ENCODE measurements at places on chromosomes 6 and 20.

DNA sequence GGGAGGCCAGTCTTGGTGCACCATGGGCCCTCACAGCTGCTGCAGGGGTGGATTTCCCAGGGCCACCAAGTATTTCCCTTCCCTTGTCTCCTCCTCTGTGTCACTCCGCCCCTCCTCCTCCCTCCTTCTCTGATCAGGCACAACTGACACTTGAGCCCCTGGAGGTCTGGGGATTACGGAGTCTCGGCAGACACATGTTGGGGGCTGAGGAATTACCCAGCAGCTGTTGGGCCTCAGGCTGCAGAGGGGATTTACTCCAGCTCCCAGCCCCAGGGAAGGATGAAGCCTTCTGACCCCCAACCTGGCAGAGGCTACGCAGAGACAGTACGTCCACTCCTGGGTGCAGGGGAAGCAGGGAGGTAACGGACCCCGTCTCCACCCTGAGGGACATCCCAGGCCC is 420.5 kb upstream of the SULF2 start:
- no peak for DNase-seq

DNA sequence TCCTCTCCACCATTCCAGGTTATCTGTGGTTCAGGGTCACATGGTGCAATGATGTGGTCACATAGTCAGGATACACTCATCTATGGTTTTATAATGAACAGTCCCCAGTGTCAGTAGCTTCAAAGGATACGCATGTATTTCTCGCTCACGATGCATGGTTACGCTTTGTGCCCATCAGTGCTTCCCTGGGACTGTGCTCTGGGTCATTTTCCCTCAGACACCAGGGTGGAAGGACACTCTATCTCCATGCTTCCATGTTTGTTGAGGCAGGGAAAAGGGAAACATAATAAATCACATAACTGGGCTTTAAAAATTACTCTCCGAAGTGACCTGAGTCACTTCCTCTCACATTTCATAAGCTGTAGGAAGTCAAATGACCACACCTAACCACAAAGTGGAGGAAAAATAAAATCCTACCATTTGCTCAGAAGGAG is 394.8 kb upstream of the NOX3 start:
- DNase-seq, result no peak

- no peak for DNase-seq
Observed at GRCh38 chr6:3457710-3458602, 1.1 kb upstream of the SLC22A23 start.

DNA sequence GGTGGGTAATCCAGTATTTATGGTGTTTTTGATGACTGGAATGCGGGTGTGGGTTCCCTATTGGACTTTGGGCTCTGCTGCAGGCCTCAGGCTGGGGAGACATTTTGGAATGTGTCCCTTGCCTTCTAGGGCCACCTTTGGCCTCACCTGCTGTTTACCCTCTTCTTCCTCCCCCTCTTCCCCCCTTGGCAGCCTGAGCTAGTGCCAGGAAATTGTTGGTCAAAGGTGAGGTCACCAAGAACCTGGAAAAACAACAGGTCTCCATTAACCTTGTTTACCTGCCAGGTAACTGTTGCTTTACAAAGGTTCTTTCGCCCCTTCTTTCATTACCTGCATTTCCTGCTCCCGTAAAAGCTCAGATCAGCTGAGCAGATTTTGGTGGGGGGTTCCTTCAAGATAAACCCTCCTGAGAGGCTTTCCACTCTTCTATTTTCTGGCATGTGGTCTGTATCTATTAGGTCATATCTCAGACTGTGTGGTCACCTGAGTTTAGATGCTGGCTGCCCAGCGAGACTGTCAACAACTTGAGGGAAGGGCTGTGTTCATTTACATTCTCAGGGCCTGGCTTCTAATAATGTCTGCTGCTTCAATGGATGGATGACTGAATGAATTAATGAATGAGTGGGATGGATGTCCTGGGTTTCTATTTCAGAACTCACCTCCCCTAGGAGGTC is 34.7 kb downstream of the VEGFA start:
- no peak for DNase-seq

- no peak for DNase-seq
Observed at GRCh38 chr20:61514396-61514795, 262.3 kb downstream of the CDH4 start.

DNA sequence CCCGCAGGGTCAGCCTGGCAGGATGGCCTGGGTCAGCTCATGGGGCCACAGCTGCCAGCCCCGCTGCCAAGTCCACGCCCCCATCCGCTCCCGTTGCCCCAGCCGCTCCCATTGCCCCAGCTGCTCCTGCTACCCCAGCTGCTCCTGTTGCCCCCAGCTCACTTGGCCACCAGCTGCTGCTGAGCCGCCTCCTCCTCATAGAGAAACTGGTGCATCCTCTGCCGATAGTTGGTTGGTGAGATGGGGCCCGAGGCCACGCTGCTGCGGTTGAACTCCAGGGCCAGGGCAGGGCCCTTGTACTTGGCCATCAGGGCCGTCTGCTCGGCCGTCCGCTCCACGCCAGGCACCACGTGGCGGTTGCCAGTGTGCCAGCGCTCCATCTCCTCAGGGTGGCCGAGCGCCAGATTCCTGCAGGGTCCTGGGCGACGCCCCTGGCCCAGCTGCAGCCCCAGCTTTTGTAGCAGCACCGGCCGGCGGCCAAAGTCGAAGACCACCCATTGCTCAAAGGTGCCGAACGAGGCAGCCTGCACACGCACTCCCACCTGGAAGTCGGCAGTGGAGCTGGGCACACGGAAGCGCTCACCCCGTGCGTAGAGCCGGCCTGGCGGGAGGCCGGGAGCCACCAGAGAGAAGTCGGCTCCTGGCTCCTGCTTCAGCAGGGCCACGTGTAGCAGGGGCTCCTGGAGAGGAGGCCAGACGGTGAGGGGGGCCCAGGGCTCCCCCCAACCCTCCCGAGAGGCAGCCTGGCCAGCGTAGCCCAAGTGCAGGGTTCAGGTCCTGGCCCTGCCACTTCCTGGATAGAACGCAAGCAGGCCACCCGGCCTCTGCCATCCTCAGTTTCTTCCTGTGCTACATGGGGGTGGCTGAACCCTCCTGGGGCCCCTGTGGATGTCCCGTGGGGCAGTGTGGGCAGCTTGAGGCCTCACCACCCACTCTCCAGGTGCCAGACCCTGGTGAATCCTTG is 4.8 kb downstream of the HELZ2 start:
- DNase-seq, result no peak

DNA sequence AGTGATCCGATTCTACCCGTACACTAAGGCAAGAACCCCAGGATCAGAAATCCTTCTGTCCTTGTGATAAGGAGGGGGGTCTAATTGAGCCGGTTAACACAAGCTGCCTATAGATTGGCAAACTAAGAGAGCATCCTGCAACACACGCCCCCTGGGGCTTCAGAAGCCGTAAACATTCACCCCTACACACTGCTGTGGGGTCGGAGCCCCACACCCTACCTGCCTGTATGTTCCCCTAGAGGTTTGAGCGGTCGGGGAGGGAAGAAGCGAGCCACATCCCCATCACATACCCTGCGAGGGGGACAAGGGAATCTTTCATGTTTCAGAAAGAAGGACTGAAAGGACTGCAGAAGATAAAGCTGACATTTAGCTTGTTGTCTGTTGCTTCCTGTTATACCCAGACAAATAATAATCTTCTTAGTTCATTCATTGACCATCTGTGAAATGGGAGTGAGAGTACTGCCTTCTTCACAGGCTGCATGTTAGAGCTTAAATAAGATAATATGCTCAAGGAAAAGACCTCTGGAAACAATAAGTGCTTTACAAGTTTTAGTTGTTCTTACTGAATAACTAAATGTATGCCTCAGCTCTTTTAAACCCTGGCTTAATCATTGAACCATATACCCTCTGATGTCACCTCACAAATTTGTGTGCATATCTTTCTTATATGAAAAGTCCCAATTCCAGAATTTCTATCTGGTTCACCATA is 74.2 kb upstream of the RNF217 start:
- no peak for DNase-seq

DNA sequence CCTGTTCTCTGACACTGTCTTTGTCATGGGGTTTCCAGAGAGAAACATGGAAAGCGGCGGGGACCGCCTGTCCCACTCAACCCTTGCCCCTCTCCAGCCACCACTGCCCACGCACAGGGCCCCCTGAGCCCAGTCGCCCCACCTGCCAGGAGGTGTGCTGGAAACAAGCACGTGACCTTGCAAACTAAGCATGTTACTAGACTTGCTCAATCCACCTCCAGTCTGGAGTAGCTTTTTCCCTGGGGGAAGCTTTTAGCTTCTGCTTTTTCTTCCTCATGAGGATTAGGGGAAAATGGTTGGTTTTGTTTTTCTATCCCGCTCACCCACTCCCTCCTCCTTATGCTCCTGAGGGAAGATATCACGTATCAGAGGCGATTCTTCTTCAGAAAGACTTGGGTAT is 105.7 kb downstream of the PLEKHG1 start:
- no peak for DNase-seq

All from activated CD4-positive, CD25-positive, alpha-beta regulatory T cell (primary cell).